NCI-H460 (cell line): ENCODE measurements at places on chromosomes 3 and 15. TPM values are rescaled to one million over a fixed set of nuclear protein-coding genes. Genes with fewer than 3 reads are reported as not detected.

The TYRO3 gene
- 7.9 and 10.6 TPM in 2 replicates for total RNA-seq

The CPNE9 gene
- total RNA-seq: not detected in 2 replicates

The ARGFX gene
- not detected in 2 replicates for total RNA-seq

The GNAT1 gene
- not detected in 2 replicates for total RNA-seq

The WDR93 gene
- 0.17 and 0.30 TPM in 2 replicates for total RNA-seq

The PDIA5 gene
- total RNA-seq: 18.7 and 19.6 TPM in 2 replicates

The MAP1A gene
- 7.7 and 7.8 TPM in 2 replicates for total RNA-seq

DNA sequence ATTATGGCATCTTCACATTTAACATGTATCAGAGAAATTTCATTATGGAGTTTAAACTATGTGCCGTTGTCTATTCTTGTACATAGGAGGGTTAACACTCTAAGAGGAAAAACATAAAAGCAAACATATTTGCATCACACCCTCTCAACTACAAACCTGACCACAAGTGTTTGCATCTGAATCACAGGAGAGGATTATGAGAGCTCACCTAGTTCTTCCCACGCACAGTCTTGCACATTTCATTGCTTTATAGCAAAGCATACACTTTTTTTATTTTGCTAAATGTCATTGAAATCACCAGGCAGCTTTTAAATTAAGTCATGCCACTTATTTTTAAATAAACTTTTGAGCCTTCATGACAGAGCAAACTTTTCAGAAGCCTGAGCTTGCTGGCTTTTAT is 12.5 kb downstream of the TRAT1 start:
- peak; percentile 21 for DNase-seq

GRCh38 chr3:69322158-69322509 is 63.8 kb downstream of the FRMD4B start:
- DNase-seq: no peak

GRCh38 chr15:98347001-98347400 is 301.3 kb upstream of the IGF1R start:
- DNase-seq: no peak

The DUOXA2 gene
- total RNA-seq: not detected in 2 replicates

DNA sequence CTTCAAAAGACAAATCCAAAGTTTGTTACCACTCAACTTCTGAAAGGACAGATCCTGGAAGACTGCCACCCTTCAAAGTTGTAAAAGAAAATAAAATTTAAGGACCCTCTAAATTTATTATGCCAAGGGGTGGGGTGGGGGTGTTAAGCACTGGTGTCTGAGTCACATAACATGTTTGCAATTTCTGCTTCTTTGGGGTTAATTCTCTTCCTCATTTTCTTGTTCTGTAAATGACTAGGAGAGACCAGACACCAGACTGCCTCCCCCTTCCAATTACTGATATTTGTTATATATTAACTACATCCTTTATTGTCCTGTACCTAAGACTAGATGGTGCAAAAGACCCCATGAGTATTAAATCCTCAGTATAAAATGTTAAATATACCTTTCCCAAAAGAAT is 242.8 kb downstream of the ZNF385D start:
- no peak for DNase-seq

The POTEB2 gene
- not detected in 2 replicates for total RNA-seq

DNA sequence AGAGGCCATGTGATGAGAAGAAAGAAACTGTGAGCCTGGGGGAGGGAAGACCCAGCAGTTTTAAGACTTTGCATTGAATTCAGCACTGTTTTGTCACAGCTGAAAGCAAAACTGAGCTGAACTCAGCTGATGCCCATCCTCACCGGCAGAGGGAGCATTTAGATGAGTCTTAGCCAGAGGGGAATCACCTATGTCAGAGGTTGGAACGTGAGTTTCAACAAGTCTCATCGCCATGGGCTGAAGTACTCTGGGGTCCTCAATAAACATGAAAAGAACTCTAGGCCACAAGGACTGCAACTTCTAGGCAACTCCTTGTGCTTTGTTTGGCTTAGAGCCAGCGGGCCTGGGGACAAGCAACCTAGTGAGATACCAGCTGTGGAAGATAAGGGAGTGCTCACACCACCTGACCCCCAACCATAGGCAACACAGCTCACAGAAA is 324.5 kb downstream of the TBL1XR1 start:
- DNase-seq: peak; percentile 30

GRCh38 chr3:134600685-134601463 is 49.9 kb downstream of the KY start:
- DNase-seq: peak; percentile 21

DNA sequence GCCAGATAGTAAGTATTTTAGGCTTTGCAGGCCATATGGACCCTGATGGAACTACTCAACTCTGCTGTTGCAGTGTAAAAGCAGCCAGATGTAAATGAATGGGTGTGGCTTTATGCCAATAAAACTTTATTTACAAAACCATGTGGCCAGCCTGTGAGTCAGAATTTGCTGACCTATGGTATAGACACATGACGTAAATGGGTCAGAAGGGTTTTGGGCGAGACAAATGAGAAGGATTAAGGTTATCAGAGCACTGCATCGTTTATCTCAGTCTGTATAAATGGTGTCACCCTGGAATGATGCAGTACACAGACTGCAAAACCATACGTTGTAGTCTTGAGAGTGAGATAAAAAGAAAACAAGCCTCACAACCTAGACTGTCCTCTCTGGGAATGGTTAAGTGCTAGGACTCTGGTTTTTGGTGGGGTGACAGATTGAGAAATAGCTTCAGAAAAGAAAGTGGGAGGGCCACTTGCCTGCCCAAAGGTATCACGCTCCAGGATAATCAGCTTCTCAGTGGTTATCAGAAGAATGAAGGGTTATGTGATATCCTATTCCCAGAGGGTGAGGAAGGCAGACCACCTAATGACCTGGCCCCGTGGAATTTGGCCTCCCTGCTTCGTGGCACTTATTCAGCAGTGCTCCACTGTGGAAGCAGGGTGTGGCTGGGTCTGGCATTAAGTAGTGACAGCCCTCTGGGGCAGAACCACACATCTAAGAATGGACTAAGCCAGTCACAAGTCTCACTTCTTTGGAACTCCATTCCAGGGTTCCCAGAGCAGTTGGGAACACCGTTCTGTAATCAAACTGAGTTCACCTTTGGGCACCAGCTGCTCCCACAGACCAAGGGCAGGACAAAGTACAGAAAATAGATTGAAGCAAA is 46.1 kb downstream of the ABHD5 start:
- peak; percentile 36 for DNase-seq
